ENCODE measurements at places on chromosomes 1 and 21.

DNA sequence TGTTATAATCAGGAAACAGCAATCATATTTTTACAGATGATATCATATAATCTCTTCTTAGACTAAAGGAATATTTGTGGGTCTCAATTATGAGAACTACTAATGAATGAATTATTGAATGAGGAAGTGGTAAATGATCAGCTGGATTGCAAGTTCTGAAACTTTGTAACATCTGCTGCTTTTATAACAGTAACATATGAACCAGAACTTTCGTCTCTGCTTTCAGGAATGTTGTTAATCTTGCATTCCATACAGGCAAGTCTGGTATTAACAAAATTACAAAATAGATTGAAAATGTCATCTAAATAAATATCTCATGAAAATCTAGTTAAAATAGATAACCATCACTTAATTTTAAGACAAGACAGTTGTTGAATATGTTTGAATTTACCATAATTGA, 110.5 kb upstream of the COL11A1 start:
- DNase-seq, result no peak

GRCh38 chr1:45009296-45009865, 1.7 kb downstream of the HECTD3 start:
- no peak for DNase-seq

GRCh38 chr21:31236528-31236927, 107.5 kb downstream of the TIAM1 start:
- no peak for DNase-seq

- DNase-seq, result peak; percentile 51
These were observed 7.4 kb downstream of the MEF2D start for GRCh38 chr1:156493154-156493631.

- DNase-seq, result no peak
These were observed 17.1 kb downstream of the EPHA2 start for GRCh38 chr1:16138772-16139221.

GRCh38 chr1:93702111-93702827, 20.6 kb upstream of the BCAR3 start:
- DNase-seq, result no peak

DNA sequence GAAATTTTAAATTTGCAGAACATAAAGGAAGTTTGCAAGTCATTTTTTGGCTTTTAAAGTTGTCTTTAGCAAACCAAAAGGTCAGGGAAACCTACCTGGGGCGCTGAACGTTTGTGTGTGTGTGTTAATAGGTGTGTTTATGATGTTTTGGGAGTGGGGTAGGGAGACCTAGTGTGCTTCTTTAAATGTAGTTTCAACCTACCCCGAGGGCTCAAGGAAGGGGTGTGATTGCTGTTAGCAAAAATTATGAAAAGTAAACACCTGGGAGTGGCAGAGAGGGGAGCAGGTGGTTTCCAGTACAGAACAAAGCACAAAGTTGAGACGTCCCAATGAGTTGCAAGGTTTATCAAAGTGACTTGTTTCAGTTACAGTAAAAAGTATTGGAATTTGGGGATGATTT, 58.7 kb upstream of the WDR26 start:
- no peak for DNase-seq

GRCh38 chr1:243313635-243314536, 58.0 kb downstream of the SDCCAG8 start:
- no peak for DNase-seq

GRCh38 chr1:235941876-235942624, 75.3 kb upstream of the LYST start:
- DNase-seq, result no peak

- DNase-seq, result no peak
These were observed 77.5 kb downstream of the CD34 start for GRCh38 chr1:207833381-207833780.

GRCh38 chr1:183191833-183192232, 5.8 kb downstream of the LAMC2 start:
- DNase-seq, result no peak

DNA sequence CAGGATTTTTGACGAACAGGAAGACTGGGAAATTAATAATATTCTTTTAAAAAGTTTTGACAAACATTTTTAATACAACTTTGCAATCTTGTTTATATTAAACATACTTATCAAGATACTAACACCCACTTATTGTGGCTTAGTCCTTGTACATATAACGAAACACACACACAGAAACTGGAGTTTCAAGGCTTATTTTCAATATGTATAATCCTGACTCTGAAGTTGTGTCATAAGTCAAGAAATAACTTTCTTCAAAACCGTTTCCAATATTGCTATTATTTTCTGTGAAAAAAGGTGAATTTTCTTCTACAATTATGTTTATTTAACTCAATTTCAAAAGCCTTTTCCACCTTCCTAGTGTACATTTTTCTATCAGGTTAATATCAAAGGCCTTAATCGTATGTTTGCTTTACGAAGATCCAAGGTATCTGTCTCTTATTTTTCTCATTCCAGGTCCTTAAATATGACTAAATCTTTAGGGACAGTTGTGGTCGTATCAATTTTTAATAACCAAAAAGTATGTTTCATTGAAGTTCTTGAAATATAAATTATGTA, 1.8 kb downstream of the CDKN2C start:
- DNase-seq, result no peak

DNA sequence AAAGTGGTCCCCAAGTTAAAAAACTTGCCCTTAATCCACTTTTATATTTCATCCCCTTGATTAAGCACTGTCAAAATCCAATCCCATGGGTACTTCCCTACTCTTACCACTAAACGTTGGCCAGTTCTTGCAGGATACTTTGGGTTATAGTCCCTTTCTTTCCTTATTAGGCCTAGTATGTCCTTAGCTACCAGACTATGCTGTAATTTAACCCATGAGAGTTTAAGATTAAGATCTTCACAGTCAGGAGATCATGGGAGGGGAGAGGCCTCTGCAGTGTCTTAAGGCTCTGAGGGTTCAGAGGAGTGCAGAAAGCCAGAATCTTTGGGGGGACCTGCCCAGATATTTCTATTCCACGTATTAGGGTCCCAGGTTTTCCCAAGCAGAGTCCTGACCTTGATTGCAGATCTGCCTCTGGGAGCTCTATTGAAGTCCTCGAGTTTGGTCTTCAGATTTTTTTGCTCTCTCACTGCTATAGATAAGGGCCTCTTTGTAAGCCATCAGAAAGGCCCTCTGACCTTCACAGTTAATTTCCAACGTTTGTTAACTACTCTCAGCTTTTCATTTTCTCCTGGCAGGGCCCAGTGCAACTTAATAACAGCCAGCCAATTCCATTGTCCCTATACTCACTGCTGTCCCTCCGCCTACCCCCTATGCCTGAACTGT, 9.0 kb upstream of the CGN start:
- no peak for DNase-seq

DNA sequence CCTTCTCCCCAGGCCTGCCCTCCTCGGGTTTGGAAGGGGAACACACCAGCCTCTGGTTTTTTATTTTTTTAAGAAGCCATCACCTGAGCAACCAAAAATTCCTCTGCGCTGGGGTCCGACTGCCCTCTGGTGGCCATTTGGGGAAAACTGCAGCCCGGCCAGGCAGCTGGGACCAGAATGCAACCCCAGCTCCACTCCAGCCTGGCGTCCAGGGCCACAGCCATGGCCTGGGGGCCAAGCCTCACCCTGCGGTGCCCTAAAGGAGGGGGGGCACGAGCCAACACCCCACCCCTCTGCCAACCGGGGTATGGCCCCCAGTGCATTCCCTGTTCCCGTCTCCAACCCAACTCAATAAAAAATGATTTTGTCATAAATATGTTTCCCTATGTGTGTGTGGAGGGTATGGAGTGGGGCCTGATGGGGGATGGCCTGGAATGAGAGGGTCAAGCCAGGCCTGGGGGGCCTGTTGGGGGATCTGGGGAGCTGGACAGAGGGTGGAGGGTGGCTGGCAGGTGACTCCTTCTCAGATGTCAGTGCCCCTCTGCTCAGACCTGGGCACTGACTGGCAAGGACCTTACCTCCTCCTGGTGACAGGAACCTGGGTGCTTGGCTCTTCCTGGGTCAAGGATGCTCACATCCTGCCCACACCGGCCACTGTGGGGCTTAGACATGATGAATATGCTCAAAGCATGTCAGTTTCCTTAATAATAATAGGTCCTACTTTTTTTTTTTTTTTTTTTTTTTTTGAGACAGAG, 3.2 kb downstream of the GPR3 start:
- peak; percentile 61 for DNase-seq

DNA sequence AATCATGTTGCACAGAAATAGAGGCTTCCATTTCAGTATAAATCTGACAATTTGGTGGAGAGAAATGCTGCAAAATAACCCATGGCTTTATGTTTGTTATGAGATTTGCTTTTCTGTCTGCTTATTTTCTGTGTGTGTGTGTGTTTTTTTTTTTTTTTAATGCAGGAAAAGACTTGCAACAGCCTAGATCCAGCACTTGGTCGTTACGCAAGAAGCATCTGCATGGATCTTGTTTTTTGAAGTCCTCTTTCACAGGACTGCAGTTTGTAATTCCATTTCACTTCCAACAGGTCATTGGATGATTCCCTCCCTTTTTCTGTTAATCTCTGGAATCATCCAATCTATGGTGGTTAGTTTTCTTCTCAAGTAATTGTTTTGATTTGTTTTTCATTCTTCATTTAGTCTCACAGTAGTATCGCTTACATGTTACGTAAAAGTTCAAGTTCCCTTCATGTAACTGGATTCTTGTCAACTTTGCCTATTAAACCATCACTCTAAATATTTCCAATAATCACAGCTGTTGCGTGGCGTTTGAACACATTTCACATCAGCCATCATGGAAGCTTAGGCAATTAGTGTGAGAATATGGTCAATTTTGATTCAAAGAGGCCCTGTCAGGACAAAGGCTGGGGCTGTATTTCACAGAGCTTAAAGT, 312.9 kb downstream of the NFIA start:
- DNase-seq, result no peak

- no peak for DNase-seq
These were observed 1194.5 kb downstream of the PLA2G4A start for GRCh38 chr1:188023206-188023605.

GRCh38 chr1:75330624-75331023, 196.4 kb downstream of the LHX8 start:
- DNase-seq, result no peak

DNA sequence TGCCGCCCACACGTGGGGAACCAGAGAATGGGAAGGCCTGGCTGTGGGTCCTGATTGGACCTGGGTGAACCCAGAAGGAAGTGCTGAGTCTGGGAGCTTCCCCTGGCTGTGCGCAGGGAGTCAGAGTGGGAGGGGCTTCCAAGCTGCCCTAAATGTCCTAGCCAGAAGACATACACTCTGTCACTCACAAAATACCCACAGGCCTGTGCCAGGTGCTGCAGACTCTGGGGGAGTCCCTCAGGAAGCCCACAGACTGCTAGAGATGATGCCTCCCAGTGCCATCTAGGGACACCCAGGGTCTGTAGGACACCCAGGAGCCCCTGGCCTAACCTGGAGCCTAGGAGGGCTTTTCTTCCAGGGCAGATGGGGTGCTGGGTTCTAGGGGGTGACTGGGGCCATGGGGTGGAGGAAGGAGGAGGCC, 33.7 kb upstream of the LRP8 start:
- no peak for DNase-seq

DNA sequence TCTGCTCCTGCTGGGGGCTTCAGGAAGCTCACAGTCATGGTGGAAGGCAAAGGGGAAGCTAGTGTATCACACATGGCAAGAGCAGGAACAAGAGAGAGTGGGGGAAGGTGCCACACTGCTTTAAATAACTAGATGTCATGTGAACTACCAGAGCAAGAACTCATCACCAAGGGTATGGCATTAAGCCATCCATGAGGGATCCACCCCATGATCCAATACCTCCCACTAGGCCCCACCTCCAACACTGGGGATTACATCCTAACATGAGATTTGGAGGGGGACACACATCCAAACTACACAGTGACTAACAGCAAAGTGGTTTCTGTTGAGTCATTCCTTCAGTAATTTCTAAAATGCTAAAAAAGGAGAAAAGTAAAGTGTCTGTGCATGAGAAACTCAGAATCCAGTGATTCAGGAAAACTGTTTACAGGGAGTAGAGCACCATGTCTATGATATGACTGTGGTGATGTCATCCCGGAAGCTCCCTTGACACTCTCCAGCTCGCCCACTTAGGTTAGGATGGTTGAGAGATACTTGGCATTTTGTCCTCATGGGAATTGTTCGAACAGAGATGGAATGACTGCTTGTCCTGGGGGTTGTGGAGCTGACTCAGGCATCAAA, 50.3 kb downstream of the CHD1L start:
- no peak for DNase-seq

DNA sequence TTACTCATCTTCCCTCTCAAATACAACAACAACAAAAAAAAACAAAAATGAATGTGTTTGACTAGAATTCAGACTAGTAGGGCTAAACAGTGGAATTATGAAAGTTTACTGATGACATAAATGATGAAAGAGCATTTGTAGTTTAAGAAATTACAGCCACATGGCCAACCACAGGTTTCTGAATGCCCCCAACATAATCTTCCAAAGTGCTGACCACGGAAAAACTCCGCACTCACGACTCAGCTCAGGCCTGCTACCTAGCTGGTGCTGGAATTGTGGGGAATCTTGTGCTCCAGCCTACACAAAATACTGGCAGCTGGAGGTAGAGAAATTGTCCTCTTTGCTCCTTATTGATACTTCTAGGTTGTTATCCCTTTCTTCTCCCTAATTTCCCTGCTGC, 23.6 kb upstream of the TBX15 start:
- DNase-seq, result no peak

DNA sequence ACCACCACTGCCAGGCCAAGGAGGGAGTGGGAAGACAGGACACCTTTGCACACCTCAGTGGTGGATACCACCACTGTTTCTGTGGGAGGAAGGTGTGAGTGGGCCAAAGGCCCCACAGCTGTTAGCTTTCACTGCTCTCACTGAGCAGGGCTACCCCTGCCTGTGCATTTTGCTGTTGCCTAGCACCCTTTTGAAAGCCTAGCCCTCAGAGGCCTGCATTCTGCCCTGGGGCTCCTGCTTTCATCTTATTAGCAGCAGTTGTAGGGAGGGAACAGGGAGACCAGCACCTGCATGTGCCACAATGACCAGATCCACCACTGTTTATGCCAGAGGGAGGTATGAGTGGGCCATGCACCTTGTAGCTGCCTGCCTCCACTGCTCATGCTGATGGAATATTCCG, 110.9 kb upstream of the C21orf91 start:
- DNase-seq, result no peak

All from occipital lobe (tissue), 3 donors.